ENCODE measurements at places on chromosomes 16 and 17.
A peak's percentile ranks its signal among the peaks of the same experiment; 100 is the strongest.

DNA sequence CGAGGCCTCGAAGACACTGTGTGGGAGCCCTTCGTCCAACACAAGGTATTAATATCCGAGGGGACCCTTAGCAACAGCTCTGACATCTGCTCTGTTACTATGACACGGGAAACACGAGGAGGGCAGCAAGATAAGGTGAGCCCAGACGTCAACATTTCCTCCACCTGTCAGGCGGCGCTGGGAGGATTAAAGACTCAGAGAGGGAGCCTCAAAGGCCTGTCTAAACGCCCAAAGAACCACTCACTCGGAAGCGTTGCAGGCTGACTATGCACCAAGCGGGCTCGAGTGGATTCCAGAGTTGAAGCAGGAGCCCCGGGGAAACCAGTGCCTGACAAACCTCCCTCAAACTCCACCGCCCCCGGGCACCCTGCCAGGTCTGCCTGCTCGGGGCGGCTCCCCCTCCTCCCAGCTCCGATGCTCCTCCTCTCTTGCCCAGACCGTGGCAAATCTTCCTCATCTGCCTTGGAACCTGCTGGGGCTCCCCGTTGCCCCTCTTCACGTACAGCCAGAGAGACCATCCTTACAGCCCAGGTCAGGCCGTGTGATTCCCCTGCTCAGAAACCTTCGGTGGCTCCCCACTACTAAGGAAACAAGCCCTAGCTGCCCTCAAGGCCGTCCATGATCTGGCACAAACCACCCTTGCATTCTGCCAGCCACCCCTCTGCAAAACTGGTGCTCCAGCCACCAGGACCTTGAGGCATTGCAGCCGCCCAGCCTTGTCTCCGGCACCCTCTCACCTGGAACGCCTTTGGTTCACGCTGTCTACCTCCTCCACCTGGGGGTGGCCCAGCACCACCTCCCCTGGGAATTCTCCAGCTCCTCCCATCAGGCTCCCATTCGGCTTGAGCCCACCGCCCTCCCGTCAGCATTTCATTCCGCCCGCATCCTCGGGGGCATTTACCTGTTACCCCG is 16.2 kb downstream of the RPH3AL start:
- DNase-seq = peak; percentile 33

GRCh38 chr17:57948555-57949420 is 6.4 kb downstream of the CUEDC1 start:
- peak; percentile 78 for DNase-seq

- DNase-seq = no peak
These were observed 23.9 kb downstream of the ARHGAP27 start for GRCh38 chr17:45408611-45409421.

DNA sequence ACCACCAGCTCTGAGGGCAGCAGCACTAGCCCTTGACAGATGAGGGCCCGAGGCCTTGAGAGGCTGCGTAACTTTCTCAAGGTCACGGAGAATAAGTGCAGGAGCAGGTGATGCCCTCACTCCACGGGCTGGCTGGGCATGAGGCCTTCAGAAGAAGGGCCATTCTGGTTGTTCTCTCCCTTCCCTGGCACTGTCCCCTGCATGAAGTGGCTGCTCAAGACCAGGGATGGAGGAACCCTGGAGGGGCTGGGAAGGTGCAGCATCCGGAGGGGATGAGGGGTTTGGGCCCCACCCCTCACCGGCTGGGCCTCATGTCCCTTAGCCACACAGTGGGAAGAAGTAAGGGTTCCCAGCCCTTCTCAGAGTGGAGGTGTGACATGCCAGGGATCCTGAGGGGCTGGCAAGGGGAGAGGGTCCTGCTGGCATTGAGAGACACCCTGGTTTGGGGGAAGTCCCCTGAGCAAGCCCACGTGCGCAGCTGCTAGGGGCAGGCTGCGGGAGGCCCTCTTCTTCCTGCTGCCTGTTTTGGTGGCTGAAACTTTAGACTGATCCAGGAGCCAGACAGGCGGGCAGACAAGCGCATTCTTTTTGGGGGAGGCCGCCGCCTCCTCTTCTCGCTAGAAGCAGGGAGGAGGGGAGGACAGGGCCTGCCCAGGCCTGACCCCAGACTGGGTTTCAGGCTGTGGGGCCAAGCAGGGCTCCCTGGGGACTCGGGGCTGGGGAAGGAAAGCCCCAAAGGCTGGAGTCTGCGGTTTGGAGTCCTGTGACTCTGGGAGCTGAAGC is 74.0 kb downstream of the N4BP1 start:
- DNase-seq = no peak

DNA sequence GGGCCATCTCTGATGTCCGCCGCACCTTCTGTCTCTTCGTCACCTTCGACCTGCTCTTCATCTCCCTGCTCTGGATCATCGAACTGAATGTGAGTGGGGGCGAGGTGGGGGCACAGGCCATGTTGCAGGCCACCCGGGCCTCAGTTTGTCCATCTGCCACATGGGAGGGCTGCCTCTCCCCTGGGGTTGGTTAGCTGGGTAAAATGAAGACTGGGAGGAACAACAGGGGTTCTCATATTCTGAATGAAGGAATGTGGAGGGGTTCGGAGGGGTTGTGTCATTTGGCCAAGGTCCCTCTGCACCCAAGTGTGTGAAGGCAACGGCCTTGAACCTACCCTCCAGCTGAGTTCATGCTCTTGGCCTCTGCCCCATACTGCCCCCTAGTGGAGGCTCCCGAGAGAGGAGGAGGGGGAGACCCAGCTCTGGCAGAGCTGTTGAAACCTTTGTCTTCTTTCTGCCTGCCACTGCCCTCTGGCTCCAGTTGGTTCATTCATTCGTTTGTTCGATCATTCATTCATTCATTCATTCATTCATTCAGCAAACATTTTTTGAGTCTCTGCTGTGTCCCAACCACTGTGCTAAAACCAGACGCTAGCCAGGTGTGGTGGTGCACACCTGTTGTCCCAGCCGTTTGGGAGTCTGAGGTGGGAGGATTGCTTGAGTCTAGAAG is 11.4 kb upstream of the TCAP start:
- peak; percentile 85 for DNase-seq

GRCh38 chr17:64632606-64633005 is 29.5 kb downstream of the SMURF2 start:
- DNase-seq = no peak

DNA sequence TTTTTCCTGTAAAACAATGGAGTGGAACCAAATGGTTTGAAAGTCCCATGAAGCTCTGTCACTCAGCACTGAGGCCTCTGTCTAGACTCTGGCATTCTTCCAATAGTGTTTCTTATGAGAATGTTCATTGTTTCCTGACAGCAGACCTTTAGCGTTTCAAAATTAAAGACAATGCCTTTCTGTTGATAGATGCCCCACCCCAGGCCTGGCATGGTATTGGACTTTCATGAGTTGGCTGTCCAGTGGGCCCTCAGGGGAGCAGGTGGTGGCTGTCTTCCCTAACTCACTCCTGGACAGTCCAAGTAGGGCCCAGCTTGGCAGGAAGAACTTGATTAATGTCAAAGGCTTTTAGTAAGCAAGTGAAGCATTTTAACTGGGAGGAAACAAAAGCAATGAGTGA is 186.5 kb upstream of the CCL2 start:
- DNase-seq = no peak

- no peak for DNase-seq
These were observed 47.7 kb upstream of the TNRC6A start for GRCh38 chr16:24681793-24682192.

DNA sequence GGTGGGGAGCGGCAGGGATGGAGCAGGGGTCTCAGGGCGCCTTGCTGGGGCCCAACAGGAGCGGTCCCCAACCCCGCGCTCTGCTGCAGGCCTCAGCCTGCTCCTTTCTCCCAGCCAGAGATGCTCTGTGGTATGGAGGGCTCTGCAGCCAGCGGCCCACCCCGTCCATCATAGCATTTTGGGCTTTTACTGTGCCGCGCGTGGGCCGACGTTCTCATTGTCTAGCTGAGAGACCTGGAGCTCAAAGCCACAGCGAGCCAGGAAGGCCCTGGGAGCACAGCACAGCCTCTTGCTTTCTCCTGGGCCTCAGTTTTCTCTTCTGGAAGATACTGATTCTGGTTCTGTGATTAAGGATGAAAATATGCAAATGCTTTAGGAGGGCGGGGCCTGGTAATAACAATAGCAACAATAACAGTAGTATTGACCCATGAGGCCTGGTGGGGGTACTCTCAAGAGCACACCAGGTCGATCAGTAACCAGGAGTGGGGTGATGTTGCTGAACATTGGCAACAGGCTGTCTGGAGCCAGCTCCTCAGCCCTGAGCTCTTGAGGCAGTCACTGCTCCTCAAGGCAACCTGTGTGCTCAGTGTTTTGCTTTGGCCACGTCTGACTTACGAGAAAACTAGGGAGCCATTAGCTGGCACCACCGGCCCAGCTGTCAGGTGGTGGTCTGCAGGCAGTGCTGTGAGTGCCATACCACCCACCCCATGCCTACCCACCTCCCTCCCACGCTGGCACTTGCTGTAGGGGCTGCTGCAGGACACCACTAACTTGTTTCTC is 1.1 kb upstream of the RASD1 start:
- DNase-seq = no peak

DNA sequence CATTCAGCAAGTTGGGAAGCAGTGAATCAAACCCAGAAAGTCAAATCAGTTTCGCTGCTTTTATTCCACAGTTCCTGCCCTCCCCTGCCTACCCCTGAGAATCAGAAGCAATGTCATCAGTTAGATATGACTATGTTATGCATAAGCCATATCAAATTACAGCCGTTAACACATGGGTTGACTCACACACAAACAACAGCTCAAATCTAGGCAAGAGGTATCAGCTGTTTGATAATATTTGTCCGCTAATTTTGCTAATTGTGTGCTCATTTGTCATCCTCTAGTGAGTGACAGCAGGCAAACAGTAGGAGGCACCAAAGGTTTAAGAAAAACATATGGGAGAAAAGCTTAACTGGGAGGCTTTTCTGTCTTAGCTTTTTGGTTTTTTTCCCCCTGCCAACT is 327.4 kb upstream of the CCL2 start:
- DNase-seq = peak; percentile 59

DNA sequence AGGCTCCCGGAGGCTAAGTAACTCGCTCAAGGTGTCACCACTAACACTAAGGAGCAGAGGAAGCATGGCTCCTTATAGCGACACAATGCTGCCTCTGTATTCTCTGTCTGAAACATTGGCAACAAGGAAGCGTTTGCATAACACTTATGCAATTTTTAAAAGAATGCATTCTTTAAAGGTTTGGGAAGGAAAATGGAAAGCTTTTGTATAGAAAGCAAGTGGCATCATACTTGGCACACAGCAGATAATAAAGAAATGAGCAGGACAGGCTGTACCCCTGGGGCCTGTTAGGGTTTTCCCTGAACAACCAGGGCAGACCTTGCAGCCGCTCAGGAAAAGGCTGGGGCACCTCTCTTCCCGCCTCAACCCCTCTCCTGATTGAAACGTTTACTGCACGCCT is 36.9 kb downstream of the PPL start:
- DNase-seq = no peak

- no peak for DNase-seq
These were observed 6.2 kb downstream of the FSCN2 start for GRCh38 chr17:81534157-81535006.

DNA sequence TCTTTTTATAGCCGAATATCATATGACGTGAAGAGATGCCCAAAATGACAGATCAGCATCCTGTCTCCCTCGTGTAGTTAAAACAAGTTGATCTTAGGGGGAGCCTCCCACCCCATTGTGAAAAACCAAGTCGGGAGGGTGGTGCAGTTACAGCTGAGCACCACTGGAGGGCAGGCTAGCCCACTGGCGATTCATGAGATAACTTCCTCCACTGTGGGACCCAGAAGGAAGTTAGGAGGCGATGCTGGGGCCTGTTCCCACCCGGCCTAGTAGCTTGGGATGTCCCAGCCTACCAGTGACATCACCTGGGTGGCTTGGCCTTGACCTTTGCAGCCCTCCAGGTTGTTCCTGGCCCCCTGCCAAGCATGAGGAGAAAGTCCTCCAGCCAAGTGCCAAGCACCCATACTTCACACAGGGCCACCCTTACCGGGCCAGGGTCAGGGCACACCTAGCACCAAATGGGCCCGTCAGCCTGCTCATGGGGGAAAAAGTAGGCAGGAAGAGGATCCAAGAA is 8.1 kb upstream of the CPNE2 start:
- peak; percentile 77 for DNase-seq

- DNase-seq = no peak
These were observed 43.5 kb downstream of the ARHGAP17 start for GRCh38 chr16:24971718-24972117.

DNA sequence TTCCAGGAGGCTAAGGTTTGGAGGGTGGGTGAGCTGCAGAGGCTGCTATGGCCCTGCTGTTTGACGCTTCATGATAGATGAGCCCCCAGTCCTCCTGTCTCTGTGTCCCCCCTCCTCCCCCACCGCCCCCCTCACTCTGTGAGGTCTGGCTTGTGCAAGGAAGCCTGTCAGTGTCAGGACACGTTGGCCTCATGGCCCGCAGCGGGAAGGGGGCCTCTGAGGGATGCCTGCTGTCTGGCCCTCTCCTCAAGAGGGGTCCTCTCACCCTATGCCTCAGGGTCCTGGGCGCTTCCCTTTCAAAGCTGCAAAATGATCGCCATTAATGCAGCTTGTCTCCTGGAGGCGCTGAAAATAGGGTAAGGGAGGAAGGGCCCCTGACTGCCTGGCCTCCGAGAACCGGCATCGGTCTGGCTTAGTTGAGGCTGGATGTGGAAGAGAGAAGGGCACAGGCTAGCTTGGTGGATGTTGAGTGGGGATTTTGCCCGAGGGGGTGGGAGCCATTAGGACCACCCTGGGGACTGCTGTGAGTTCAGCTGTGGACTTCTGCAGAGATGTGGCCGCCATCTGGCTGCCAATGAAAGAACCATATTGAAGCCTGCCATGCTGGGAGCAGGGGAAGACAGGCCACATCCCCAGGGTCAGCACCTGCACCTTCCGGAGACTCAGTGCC is 14.8 kb upstream of the GOSR2 start:
- DNase-seq = no peak

DNA sequence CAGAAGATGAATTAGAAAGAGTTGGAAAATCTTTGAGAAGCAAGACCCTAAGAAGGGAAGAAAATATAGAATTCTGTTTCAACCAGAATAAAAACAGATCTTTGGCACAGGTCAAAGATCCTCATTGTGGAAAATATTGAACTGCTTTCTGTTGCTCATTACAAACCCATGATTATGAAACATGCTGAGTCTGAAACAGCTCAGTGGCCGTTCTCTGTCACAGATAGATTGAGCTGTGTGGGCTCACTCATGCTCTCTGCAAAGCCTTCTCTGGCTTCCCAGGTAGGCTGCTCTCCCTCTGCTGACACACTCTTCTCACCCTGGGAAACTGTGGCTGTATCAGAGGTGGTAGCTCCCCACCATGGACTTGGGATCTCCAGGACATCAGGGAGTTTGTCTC is 3.4 kb upstream of the KRT38 start:
- no peak for DNase-seq

DNA sequence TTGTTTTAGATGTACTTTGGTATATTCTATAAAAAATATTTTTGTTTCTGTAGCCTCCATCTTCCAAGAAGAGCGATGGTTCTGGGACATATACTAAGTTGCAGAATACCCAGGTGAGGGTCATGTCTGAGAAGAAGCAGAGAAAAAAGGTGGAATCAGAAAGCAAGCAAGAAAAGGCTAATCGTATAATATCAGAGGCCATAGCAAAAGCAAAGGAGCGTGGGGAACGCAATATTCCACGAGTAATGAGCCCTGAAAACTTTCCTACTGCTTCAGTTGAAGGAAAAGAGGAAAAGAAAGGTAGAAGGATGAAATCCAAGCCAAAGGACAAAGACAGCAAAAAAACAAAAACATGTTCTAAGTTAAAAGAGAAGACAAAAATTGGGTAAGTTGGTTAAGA is 154.6 kb downstream of the CHD9 start:
- peak; percentile 34 for DNase-seq

Measured in hematopoietic multipotent progenitor cell treated with erythropoietin and hydrocortisone succinate and interleukin-3 and kit ligand, for 8 days (in vitro differentiated cells).